ENCODE measurements at places on chromosomes 12 and 14. TPM values are rescaled to one million over a fixed set of nuclear protein-coding genes. Genes with fewer than 3 reads are reported as not detected.

KLRB1 gene
- not detected for total RNA-seq

MYG1 gene
- total RNA-seq: 32.7 TPM

CLEC2B gene
- 79.1 TPM for total RNA-seq

PZP gene
- 0.93 TPM for total RNA-seq

TMPRSS12 gene
- not detected for total RNA-seq

TAMALIN gene
- 45.2 TPM for total RNA-seq

HCFC2 gene
- total RNA-seq: 22.5 TPM

PTGER2 gene
- total RNA-seq: not detected

TMED8 gene
- 28.4 TPM for total RNA-seq

Data from thoracic aorta endothelial cell (primary cell).